ENCODE measurements at places on chromosomes 6 and 20.

DNA sequence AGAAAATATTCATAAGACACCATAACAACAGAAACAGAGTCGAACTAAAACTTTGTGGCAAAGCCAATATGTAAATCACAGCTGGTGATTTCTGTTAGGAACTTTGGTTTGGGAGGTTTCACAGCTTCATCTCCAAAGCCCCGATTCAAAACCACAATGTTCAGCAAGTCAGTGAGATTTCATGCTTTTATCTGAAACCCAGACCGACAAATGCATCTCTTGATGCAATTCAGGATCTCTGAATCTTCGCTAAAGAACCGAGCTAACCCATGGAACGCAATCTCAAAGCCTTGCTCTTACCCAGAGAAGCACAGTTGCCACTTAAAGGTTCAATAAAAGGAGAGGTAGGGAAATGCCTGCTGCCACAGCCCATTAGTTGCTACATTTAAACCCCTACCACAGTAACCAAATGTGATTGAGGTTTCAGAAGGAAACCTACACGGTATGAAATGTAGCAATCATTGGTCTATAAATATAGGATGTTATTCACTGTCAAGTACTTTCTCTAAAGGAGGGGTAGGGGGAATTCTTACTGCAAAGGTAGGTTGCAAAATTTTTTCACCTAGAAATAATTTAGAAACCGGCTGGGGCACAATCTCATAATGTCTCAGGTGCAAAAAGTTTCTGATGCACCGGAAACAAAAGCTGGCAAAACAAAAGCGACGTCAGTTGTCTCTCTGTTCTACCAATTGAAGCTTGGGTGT lies 381.0 kb upstream of the ARID1B start:
- no peak for DNase-seq

DNA sequence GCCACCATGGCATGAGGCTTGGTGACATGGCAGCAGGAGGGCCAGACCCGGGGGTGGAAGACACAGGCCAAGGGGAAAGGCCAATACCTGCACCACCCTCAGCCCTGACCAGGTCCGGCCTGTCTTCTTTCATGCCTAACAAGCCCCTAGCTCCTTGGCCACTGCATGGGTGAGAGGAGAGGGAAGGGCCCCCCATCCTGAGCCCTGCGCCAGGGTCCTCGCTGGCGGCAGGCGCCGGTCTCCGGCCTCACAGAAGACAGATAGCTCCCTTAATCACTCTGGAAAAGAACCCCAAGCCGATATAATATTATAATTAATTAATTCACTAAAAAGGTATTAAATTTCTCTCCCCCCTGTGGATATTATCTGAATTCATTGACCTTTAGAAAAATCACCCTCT lies 41.4 kb downstream of the MDFI start:
- DNase-seq = no peak

DNA sequence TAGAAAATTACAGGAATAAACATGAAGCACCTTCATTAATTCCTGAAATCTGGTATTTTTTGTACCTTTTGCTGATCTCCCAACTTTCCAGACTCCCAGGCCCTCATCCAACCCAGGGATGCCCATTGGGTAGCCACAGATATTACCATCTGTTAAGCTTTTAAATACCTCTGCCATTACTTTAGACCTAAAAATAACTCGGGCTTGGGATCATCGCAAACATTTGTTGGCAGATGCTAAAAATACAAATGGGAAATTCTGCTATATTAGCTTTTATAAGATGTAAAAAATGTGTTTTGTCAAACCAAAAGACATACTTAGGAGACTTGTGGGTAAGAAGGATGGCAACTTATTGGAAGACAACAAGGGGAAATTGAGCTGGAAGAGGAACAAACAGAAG lies 376.1 kb downstream of the CENPW start:
- no peak for DNase-seq

DNA sequence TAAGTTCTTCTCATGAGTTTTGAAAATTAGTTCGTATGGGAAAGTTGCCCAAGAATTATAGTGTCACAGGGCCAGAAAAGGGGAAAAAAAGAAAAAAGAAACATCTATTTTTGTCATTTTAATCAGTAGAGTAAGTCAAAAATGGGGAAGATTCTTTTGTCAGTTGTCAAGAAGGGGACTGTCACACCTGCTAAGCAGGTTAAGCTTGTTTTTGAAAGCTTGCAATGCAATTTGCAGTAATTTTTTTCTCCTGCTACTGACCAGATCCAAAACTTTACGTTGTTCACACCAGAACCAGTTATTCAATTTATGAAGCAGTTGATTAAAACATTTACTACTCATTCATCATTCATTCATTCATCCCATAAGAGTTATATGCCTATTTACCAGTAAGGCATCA lies 171.4 kb downstream of the SOX4 start:
- no peak for DNase-seq

DNA sequence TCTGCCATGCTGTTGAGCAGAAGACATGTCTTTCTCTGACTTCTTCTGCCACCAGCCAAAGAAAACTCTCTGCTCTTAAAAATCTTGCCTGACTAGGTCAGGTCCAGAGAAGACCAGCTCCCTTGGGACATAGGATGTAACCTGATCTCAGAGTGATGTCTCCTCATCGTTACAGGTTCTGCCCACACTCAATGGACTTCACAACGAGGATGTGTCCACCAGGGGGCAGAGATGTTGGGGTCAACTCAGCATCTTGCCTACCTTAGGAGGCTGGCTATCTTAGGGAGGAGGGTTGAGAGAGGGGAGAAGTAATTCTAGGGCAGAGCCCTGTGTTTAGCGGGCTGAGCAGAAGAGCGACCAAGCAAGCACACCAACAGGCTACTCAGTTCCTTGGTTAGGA lies 207.6 kb upstream of the CDH4 start:
- no peak for DNase-seq

GRCh38 chr20:37042986-37043972 lies 52.5 kb downstream of the RBL1 start:
- DNase-seq = no peak

- no peak for DNase-seq
Observed at GRCh38 chr6:34020807-34021553, 124.9 kb downstream of the GRM4 start.

DNA sequence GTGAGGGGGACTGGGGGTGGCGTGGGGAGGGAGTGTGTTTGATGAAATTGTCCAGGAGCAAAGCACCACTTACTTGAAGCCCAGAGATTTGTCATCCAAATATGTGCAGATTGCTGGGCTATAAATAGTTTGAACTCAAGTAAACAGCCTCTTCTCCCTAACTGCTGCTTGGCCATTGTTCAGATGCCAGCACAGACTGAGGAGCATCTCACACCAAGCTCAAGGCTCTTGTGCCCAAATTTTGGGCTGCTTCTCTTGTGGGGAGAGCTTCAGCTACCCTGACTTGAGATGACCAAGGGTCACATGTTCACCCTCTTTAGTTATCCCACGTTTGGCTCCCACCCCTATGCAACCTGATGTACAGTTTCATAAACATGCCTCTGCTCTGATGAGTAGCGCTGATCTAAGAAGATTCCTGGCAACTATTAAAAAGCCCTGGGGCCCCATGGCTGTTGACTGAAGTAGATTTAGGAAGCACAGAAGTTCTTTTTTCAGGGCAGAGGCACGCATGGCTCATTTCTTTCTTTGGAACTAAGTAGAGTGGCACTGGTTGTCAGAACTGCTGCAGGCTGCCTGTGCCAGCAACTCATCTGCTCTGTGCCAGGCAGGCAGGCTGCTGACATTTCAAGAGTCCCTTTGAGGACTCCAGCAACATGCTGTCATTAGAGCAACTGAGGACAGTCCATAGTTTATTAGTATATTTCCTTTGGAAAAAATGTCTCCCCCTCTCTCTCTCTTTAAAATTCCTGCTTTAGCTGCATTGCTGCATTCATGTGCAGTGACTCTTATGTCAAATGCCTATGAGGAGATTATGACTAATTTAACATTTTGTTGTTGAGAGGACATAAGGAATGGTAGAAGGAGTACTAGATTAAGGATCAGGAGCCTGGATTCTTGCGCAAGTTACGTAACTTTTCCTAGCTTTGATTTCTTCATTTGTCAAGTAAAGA lies 9.6 kb upstream of the PKIG start:
- DNase-seq = no peak

GRCh38 chr6:25014369-25014768 lies 78.6 kb upstream of the RIPOR2 start:
- no peak for DNase-seq

- DNase-seq = peak; percentile 27
Observed at GRCh38 chr6:96499781-96500180, 21.8 kb upstream of the UFL1 start.

DNA sequence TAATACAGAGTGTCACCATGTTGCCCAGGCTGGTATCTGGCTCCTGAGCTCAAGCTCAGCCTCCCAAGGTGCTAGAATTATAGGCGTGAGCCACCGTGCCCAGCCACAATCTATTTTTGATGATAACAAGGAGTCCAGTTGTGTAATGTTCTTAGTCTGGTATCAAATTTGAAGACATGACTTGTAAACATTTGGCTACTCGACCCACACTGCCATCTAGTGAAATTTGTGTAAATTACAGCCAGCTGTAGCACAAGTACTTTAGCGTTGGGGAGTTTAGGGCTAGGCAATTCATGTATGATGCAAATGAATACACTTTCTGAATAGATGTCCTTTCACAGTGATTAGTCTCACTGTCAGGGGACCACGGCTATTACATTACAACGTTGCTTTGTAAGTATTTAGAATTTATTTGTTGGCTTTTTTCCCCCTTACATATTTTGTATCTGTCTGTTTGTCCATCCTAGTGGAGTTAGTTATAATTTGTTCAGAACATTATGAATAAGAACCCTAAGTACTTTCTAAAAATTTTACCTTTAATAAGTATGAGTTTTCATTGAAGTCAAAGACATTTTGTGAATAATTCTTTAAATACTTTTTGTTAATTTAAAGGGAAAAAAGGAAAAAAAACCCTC lies 139.7 kb downstream of the PRDM13 start:
- DNase-seq = peak; percentile 5

GRCh38 chr20:4117867-4118266 lies 102.5 kb upstream of the RNF24 start:
- DNase-seq = no peak

GRCh38 chr20:12086359-12086758 lies 168.7 kb downstream of the BTBD3 start:
- DNase-seq = no peak

GRCh38 chr6:139533573-139534471 lies 159.4 kb upstream of the CITED2 start:
- no peak for DNase-seq

DNA sequence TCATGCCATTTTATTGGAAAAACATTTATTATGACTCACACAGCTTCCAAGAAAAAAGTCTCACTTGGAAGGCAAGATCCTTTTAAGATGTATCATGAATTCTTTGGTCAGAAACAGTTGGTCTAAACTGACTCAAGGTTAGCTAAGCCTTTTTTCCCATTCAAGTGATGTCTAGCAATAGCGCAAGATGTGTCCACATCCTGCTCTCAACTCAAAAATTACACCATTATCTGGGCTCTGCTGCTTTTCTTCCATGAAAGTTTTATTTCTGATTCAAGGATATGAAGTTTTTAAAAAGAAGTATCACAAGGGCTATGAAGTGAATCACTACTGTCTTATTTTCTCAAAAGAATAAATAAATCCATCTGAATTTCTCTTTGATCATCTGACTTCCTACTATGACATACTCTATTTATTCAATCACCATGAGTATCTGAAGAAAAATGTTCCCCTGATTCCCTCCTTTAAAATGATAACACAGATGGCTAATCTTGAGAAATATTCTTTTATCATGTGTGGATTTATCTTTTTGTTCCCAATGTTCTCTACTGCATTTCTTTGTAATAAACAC lies 139.2 kb downstream of the AHI1 start:
- no peak for DNase-seq

Measured in stimulated activated CD8-positive, alpha-beta memory T cell treated with anti-CD3 and anti-CD28 coated beads, Interleukin-4, amount 100 ng/mL, for 4 hours (primary cell).